Activated CD4-positive, alpha-beta memory T cell treated with anti-CD3 and anti-CD28 coated beads for 36 hours (primary cell): ENCODE measurements at places on chromosomes 2 and 18.

- no peak for DNase-seq
Observed at GRCh38 chr18:23207191-23207955, 72.1 kb downstream of the CABLES1 start.

- no peak for DNase-seq
Observed at GRCh38 chr2:8368463-8368862, 313.4 kb upstream of the ID2 start.

DNA sequence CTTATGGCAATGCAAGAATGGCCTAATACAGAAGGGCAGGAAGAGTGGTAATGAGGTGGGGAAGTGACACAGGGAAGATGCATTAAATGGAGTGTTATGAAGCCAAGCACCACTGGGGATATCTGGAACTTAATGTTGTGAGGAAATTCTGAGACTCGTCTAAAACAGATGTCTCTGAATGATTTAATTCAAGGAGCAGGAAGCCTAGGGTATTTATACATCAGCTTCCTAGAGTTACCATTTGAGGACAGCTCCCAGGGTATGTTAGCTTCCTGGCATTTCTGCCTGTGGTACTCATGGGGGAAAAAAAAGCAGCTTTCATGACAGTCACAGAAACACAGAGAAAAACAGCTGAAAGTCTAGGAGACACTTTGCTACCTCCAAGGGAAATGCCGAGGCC lies 989.5 kb downstream of the CBLN2 start:
- no peak for DNase-seq

DNA sequence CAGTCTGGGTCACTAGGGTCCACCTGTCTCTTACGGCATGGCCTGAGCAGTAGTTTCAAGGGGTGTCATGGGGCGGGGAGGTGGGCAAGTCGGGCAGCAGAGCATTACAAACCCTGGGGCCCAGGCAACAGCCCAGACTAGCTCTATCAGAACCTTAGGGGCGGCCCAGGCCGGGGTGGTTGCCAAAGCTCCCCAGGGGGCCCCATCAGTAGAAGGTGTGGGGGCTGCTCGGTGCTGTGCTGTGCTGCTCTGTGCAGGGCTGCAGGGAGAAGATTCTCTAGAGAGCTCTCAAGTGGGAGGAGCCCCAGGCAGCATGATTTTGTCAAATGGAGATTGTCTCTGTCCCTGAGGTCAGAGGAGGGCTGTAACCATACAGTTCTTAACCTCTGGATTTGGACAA lies 36.4 kb upstream of the SLC14A1 start:
- DNase-seq = peak; percentile 34

DNA sequence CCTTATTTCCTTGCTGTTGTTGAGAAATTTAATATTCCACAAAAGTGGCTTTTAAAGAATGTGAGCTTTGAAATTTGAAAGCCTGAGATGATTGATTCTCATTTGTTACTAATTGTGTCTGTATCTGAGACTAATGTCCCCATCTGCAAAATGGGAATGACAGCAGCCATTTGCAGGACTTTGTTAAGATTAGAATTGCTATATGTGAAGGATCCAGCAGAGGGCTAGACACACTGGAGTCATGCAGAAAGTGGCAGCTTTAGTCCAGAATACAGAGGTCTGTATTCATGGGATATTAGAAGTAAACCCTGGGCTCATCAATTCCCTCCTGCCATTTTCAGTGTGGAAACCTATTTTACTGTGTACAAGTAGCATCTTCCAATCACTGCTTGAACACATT lies 296.5 kb upstream of the GYPC start:
- no peak for DNase-seq

DNA sequence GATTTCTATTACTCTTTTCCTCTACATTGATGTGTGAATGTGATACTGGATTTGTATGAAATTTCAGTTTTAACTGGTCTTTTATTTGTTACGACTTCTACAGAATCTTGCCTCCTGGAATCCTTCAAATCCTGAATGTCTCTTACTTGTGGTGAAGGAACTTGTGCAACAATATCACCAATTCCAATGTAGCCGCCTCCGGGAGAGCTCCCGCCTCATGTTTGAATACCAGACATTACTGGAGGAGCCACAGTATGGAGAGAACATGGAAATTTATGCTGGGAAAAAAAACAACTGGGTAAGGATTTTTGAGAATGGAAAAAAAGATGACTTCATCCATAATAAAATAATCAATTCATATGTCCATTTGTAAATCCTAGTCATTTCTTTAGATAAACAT lies 134.6 kb downstream of the BABAM2 start:
- no peak for DNase-seq

GRCh38 chr18:66833646-66834045 lies 229.8 kb upstream of the CDH19 start:
- DNase-seq = no peak

GRCh38 chr2:128187032-128187654 lies 96.1 kb downstream of the UGGT1 start:
- no peak for DNase-seq

- peak; percentile 83 for DNase-seq
Observed at GRCh38 chr18:13290856-13291271, 72.3 kb downstream of the LDLRAD4 start.

DNA sequence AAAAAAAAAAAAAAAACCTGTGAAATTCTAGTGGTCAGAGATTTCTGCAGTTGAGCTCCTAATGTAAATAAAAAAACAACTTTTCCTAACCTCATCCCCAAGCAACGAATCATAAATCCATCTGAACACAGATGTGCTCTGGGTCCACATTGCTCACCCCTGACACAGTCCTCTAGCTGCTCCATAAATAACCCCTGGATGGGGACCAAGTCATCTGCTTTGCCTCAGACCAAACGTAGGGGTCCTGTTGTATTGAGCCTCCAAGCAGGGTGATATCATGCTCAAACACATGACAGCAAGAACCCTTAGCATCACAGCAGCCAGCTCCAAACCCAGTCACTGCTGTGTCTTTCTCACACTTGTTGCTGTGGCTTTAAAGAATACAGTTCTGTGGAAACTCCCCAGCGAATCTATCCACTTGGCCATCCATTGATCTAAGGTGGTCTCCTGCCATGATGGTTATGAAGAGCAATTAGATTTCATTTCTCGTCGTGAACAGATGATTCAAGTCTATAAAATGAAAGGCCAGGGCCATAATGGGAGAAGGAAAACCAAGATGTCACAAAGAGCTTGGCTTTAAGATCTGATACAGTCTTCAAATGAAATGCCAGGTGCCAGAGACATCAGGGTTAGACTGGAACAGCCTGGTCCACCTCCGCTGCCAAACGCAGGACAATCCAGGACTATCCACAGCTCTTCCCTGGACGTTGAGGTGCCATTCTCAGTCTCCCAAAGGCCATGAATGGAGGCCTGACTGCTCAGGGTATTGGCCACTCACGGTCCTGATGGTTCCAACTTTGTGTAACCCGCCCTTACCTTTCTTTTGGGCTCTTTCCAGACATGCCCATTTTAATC lies 39.0 kb downstream of the TBC1D8 start:
- DNase-seq = no peak

DNA sequence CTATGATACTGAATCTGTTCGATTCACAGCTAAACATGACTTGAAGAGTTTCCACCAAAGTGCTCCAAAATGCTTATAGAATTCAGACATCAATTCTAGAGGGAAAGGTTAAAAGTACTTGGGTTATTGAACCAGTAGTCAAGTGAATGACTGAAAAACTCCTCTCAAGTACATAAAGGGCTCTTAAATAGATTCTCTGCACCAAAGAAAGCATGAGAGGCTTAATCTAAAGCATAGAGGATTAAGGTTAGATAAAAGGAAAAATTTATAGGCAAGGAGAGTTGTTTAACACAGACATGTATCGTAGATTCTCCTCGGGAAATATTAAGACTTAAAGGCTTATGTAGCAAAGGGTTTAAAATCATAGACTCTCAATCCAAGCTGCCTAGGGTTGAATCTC lies 701.4 kb downstream of the ERBB4 start:
- no peak for DNase-seq

DNA sequence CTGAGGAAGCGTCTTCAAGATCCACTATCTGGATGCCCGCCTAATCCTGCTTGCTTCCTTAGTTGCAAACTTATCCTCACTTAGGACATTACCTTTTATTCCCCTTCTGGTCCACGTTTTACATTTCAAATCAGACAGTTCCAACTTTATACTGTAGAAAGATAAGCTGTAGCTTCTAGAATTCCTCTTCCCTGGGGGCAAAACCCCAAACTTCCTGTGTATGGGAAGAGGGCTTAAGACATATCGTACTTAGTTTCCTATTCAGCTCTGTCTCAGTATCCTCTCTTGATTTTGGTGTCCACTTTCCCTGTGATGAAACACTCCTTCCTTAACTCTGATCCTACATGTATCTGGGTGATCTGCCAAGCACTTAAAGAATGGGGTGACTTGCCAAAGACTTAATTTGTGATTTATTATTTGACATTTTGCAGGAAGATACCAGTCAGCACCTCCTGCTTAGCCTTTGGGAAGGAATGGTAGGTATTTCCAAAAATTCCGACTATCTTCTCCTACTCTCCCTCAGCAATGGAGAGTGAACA lies 245.2 kb downstream of the CDCA7 start:
- DNase-seq = no peak

- DNase-seq = no peak
Observed at GRCh38 chr18:32072321-32072720, 19.4 kb upstream of the RNF138 start.

DNA sequence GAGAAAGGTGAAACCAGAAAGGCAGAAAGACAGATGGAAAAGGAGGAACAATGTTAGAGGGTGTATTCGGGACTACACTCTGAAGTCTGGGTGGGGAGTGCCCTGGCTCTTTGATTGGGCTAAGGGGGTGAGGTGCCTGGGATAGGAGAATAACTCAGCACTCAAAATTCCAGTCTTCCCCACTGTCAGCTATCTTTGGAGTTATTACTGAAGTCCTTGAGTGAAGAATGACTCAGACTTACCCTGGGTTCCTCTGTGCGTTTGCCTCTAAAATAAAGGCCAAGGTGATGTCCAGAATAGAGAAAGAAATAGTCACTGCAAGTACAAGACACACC lies 151.8 kb upstream of the SERPINE2 start:
- DNase-seq = no peak

- no peak for DNase-seq
Observed at GRCh38 chr2:224310943-224311625, 90.8 kb downstream of the FAM124B start.

DNA sequence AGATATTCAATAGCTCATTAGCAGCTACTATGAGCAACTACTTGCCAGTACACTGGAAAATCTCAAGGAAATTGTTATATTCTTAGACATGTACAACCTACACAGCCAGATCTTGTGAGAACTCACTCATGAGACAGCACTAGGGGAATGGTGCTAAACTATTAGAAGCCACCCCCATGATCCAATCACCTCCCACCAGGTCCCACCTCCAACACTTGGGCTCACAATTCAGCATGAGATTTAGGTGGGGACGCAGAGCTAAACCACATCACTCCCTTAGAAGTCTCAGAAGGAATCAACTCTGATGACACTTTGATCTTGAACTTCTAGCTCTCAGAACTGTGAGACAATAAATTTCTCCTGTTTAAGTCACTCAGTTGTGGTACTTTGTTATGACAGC lies 418.3 kb upstream of the SPHKAP start:
- DNase-seq = no peak

DNA sequence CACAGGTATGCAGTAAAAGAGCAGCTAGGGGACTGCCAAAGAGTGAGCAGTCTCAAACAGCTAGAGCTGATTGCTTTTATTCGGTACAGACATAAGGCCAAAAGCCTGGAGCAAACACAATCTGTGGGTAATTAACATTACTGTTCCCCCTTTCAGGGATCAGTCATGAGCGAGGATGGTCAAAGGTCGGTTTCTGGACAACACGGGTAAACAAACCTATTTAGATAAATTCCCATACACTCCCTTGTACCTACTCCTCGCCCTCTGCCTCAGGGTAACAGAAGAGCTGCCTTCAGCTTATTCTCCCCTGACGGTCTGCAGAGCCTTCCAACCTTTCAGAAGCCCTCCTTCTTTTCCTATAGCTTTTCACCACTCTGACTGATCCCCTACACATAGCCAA lies 586.0 kb downstream of the SUCLG1 start:
- DNase-seq = no peak

GRCh38 chr2:224561234-224562005 lies 23.7 kb downstream of the CUL3 start:
- no peak for DNase-seq

DNA sequence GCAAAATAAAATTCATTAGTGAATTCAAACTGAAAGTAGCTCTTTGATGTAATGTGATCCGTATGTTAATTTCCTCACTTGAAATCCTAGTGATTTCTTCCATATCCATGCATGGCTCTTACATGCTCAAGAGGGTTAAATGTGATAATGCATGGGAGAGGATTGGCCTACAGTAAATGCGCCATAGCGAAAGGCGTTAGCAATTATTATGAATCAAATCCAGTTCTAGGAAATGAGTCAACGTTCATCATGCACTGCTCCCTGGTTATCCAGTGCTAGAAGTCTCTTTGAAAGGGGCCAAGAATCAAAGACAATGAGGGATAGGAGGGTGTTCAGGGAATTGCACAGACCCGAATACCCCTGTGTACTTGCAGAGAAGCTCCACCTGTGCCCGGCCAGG lies 101.4 kb upstream of the RASGRP3 start:
- DNase-seq = no peak

- no peak for DNase-seq
Observed at GRCh38 chr2:231512222-231512621, 18.0 kb downstream of the NMUR1 start.

GRCh38 chr2:199465390-199465789 lies 7.7 kb upstream of the SATB2 start:
- no peak for DNase-seq

GRCh38 chr2:203664029-203664755 lies 42.2 kb upstream of the CD28 start:
- no peak for DNase-seq

DNA sequence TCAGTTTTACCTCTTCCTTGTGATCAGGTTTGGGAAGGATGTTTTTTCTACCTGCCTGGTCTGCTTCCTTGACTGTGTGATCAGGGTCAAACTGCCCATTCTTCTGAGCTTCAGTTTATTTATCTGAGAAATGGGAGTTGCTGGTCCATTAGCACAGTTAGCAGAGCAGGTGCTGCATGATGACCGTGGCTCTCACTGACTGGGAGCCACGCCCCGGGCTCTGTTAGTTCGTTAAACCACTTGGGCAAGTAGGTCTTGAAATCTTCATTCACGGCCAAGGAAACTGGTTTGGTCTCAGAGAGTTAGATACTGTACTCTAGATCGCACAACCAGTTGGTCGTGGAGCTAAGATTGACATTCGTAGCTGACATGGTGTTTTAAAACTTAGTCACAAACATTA lies 41.7 kb downstream of the INPP5D start:
- no peak for DNase-seq

DNA sequence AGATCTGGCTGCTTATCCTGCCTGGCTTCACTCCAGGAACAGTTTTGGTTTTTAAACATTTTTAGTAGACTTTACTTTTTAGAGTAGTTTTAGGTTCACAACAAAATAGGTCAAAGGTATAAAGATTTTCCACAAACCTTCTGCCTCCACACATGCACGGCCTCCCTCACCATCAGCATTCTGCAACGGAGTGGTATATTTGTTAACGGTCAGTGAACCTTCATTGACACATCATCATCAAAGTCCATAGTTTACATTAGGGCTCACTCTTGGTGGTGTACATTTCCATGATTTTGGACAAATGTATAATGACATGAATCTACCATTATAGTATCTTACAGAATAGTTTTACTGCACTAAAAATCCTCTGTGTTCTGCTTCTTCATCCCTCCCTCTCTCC lies 303.1 kb upstream of the EPAS1 start:
- DNase-seq = no peak

GRCh38 chr2:96146881-96147592 lies 1.8 kb upstream of the DUSP2 start:
- DNase-seq = no peak
